ENCODE measurements at places on chromosomes 6 and 20.

- DNase-seq, result no peak
Measured at GRCh38 chr6:123648723-123649122, 12.0 kb upstream of the TRDN start.

- DNase-seq, result no peak
Measured at GRCh38 chr6:28081486-28081751, 1.1 kb downstream of the ZNF165 start.

GRCh38 chr20:8661229-8661952 lies 407.5 kb upstream of the PLCB4 start:
- no peak for DNase-seq

- DNase-seq, result peak; percentile 56
Measured at GRCh38 chr6:80338201-80338836, 231.8 kb downstream of the BCKDHB start.

DNA sequence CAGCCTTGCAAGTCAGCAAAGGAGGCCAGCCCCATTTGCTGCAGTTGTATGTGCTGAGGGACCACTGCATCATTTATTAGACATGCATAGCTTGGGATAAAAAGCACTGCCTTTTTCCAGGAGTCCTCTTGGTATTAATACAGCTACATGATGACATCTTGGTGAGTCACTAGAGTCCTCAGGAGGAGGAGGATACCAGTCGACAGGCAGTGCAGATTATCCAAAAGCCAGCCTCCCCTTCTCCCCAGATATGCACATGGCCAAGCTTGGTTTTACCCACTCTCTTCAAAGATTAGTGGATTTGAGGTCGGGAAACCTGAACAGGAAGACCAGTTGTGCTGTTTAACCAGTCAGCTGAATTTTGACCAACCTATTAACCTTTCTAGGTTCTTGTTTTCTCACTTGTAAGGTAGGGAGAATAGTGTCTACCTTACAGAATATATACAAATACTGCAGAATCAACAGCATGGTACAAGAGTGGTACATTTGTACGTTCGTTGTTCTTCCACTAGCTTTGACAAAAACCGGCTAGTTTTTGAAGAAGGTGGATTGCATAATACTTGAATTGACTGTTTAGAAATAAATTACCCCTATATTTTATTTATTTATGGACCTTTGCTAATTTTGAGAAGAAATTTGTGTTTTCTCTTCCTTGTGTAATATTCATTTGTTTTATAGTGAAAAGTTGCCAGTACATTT lies 31.9 kb downstream of the VAPB start:
- no peak for DNase-seq

DNA sequence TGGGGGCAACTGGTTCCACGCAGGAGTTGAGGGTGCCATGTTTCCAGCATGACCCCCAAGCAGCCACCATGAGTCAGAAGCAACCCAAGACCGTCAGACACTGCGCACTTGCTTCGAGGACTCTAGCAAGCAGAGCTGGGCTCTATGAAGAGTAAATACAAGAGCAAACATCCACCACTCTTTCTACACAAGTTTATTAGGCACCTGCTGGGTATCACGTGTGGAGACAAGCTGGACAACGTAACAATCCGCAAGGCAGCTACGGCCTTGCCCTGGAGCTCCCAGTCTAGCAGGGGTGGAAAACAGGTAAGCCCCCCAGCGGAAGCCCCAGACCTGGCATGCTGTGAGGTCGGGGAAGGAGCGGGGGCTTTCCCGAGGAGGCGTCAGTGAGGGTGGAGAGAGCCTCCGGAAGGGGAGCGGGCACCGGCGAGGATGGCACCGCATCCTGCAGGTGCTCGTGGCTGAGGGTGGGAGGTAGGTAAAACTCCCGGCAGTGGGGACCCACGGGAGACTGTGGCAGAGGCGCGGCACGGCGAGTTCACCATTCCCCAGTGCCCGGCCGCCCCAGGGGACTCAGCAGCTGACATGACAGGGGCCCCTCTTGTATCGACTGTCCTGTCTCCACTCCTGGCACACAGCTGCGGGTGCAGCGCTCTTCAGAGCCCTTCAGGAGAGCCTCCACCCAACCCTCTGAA lies 33.6 kb downstream of the GNAS-AS1 start:
- DNase-seq, result no peak

All from stimulated activated CD4-positive, alpha-beta T cell treated with anti-CD3 and anti-CD28 coated beads, Interleukin-15, amount 100 ng/mL, for 1 hour (primary cell).